ENCODE measurements at places on chromosomes 1 and 21.

DNA sequence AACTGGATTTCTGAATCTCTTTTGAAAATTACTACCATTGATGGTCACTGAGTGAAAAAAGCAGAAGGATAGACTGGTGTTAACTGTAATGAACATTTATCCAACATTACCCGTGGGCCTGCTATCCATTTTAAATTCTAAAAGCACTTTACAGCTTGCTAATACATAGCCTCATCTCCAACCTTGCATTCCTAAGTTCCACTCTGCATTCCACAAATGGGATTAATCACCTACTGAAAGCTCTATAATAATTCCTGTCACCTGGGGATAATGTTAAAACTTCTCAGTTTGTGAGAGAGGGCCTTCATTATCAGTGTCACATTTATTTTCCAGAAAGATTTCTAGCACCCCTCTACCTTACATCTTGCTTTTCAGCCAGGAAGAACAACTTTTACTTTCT lies 38.2 kb downstream of the PTPRC start:
- DNase-seq: no peak

DNA sequence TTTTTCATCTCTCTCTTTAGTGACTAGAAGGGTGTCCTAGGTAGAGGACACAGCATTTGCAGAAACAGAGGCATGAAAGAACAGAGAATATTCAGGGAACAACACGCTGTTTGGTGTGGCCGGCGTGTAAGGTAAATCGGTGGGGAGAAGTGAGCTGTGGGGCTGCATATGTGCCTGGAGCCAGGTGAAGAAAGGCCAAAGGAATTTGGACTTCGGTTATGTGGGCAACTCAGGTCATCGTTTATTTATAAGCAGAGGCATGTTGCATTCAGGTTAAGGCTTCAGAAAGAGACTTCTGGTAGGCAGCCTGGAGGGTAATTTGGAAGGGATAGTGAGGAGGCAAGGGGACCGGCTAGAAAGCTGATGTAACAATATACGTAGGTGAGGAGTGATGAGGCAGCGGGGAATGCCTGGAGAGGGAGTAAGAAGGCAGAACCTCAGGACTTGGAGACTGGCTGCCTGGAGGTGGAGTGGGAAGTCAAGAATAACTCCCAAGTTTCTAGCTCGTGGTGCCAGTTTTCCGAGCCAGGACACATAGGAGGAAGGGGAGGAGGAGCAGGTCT lies 64.1 kb upstream of the ACOT11 start:
- no peak for DNase-seq

GRCh38 chr1:152967201-152967600 lies 3.2 kb upstream of the SPRR4 start:
- DNase-seq: no peak

DNA sequence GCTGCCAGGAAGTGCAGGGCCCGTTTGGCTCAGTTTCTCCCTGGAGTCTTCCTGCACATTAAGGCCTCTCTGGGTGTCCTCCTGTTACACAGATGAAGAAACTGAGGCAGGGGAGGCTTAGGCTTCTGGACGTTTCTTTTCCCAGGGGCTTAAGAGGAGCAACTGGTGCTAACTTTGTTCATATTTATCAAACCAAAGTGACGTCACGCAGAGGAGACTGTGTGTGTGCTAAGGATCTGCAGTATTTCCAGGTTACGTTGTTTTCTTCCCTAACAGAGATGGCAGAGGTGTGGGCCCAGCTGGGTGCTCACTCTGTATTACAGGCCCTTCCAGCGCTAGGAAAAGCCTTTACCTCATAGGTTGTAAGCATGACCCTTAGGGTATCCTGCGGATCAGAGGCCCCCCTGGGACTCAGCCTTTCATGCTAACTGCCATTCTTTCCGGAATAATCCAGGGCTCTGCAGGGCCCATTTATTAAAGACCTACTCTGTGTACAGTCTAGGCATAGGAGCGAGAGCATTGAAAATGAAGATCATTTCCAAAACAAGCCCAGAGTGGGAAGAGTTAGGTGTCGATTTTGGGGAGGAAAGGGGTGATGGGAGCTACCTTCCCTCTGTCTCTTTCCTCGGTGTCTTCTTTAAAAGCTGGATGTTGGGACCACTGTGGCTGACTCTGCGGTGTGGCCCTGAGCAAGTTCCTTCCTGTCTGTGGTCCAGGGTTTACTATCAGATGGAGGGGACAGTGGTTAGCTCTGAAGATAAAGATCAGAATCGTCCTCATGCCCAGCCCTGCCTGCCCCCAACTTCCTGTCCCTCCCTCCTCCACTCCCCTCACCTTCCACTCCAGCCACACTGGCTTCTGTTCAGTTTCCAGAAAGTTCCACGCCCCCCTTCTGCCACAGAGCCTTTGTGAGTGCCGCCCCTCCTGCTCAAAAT lies 4.6 kb downstream of the AGTRAP start:
- DNase-seq: peak; percentile 40

DNA sequence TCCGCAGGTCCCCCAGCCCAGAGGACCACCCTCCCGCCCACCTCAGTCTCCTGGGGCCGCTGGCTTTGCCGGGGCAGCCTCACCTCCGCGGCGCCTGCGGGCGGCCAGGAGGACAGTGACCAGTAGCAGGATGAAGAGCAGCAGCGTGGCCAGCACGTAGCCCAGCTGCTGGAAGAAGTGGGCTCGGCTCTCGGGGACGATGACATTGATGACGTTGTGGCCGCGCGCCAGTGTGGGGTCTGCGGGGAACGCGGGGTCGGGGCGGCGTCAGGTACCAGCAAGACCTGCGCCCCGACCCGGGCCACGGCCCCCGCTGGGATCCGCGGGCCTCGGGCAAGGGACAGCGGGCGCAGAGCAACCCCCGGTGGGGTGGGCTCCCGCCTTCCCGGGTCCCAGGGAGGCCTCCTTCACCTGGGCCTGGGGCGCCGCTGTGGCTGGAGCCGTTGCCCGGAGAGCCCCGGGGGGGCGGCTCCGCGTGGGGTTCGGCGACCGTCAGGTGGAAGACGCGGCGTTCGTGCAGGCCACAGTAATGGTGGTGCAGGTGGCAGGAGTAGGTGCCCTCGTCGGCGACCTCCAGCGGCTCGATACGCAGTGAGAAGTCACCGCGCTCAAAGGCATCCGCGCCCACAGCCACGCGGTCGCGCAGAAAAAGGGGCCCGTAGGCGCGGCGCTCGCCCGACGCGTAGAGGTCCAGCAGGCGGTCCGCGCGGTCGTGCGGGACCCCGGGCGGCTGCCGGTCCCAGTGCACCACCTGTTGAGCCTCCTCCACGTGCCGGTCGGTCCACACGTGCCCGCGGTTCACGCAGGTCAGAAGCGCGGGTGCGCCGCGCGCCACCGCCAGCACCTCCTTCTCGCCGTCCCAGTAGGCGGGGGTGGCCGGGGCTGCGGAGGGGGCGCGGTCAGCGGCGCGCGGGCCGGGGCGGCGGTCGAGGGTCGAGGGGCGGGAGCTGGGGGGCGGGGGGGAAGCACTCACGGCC lies 3.8 kb downstream of the MXRA8 start:
- no peak for DNase-seq

DNA sequence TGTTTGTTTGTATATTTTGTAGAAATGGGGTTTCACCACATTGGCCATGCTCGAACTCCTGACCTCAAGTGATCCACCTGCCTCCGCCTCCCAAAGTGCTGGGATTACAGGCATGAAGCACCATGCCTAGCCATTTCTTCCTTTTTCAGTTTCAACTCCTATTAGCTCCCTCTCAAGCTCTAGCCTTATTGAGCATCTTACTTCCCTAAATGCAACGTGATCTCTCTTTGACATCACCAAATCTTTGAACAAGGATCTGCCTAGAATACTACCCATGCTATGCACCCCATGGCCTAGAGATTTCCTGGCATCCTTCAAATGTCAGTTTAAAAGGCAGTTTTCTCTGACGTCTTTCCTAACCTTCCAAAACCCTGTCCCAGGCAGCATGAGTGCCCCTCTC lies 91.1 kb upstream of the NR5A2 start:
- DNase-seq: no peak

- DNase-seq: no peak
These were observed 267.9 kb downstream of the ZNF326 start for GRCh38 chr1:90262791-90263190.

- DNase-seq: no peak
These were observed 382.5 kb upstream of the VAMP3 start for GRCh38 chr1:7388488-7389185.

DNA sequence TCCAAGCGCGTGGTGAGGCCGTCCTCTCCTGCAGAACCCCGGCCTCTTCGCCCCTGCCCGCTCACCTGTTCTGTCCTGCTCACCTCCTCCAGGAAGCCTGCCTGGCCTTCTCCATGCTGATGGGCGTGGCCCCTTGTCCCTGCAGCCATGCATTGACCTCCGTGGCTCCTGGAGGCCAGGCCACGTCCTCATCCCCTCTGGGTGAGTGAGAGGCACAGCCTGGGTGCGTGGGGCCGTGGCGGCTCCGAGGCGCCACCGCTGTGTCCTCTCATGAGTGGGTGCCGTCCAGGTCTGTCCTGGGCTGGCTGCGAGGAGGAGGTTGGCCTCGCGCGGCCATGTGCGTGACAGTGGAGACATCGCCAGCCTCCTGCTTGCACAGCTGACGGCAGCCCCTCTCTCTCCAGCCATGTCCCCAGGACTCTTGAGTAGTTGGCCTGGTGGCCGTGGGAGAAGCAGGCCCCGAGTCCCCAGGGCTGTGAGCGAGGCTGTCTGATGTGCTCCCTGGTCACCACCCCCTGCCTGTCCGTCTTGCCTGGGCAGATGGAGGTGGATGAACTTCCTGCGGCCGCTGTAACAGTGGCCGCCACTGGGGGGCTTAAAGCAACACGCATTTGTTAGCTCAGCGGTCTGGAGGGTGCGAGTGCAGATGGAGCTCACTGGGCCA lies 58.1 kb downstream of the PRKCZ start:
- peak; percentile 32 for DNase-seq

DNA sequence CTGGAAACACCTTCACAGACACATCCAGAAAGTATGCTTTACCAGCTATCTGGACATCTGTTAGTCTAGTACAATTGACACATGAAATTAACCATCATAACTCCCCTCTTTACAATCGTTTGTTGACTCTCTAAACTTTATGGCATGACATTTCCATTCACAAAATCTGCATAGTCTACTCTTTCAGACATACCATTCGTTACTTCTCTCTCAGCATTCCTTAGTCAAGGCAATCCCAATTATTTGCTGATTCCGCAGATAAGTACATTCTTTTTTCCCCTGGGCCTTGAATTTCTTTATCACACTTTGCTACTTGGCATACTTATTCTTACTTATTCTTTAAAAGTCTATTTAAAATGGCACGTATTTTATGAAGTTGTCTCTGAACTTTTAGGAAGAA lies 15.1 kb upstream of the CRB1 start:
- no peak for DNase-seq

- no peak for DNase-seq
These were observed 157.3 kb downstream of the PEX14 start for GRCh38 chr1:10631811-10632593.

GRCh38 chr1:99650773-99651437 lies 5.0 kb downstream of the PALMD start:
- DNase-seq: no peak

- DNase-seq: no peak
These were observed 29.5 kb downstream of the DRAM2 start for GRCh38 chr1:111110197-111110899.

DNA sequence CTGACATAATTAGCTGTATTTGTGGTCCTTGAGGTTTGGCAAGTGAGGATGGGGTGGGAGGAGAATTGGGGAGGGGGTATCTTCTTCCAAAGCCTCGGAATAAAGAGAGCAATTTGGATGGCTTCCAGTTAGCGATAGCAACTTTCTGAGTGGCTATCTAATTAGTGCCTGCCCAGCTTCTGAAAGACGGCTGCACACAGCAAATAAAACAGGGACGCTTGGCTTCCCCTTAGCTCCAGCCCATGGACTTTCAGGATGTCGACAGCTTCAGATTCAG lies 31.1 kb downstream of the KLHDC7A start:
- DNase-seq: no peak

DNA sequence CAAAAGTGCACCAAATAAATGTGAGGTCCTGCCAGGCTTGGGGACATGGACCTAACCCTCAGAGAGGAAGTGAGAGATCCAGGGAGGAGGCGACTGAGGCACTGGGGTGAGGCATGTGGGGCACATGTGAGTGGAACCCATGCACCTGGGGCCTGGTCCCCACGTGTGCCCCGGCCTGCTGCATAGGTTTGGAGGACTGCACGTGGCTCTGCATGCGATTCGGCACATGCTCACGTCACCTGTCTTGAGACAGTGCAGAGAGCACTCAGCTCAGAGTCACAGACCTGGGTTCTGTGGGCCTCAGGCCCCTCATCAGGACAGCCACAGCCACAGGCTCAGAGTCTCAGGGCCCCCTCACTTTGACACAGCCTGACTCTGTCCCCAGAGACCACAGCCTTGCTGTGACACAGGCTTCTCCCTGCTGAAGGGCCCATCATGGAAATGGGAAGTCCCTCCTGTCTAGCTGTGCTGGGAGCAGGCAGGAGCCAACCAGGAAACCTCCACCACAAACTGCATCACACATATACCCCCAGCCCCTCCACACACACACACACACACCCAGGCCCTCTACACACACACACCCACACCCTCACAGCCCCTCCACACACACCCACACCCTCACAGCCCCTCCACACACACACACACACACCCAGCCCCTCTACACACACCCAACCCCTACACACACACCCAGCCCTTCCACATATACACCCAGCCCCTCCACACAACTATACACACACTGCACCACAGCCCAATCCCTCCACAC lies 48.2 kb downstream of the SLC9A1 start:
- DNase-seq: no peak

DNA sequence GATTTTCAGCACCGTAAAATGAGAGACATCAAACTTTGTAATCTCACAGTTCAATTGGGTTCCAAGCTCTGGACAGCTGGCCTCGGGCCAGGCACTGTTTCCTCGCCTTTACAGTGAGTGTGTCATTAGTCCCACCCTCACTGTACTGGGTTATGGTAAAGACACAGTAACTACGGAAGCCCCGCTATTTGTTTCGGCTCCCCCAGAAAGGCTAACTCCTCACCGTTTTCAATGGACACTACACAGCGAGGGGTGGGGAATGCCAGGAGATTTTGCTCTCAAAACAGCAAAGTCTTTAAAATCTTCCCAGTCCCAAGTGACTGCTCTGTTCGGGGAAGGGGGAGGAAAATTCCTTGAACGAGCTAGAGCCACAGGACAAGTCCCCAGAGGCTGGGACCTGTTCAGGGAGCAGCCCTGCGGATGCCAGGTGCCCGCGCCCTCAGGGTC lies 757 bp upstream of the SPSB1 start:
- no peak for DNase-seq

DNA sequence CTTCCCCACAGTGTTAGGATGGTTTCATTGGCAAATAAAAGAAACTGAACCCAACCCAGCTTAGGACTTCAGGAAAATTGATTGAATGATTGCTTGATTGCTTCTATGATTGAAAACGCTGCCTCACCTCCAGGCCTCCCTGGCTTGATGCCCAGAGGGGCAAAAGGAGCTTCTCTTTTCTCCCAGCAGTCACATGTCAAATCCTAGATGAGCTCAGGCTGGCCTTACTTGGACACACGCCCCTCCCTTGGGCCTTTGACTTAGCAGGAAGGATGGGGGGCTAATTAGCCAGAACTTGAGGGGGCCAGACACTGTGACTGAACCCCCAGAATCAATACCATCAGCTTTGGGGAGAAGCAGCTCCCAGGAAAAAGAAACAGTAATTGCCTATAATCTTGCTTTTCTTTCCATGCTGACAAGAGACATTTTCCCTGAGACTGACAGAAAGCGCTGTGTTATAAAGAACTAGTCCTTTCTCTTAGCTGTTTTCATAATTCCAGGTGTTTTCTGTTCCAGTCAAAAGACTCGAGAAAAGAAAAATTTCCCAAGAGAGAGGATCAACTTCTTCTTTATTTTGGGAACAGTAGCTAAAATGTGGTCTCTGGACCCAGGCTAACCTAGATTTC lies 50.8 kb upstream of the ATP5PO start:
- no peak for DNase-seq

GRCh38 chr1:112092656-112093371 lies 103.3 kb upstream of the KCND3 start:
- no peak for DNase-seq
